Osteocyte (in vitro differentiated cells): ENCODE measurements at places on chromosomes 2 and 18. TPM values are rescaled to one million over a fixed set of nuclear protein-coding genes. Genes with fewer than 3 reads are reported as not detected.

DNA sequence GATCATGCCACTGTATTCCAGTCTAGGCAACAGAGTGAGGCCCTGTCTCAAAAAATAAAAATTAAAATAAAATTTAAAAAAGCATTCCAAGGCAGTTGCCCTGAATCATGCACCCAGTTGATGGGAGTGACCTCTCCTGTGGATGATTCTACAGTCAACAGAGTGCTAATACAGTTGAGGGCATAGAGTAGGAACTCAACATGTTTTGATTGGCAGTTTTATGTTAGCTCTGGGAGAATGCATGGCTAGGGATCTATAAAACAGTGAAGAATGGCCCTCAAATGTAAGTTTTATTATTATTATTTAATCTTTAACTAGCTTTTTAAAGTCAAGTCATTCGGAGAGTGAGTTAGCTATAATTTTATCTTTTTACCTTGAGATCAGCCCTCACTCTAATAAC is 228.5 kb upstream of the ITGA4 start:
- H3K36me3 ChIP-seq: no peaks in the 10 kb centered on the region
- DNase-seq: no peak
- H3K4me1 ChIP-seq: no peaks in the 10 kb centered on the region
- H3K27me3 ChIP-seq: no peaks in the 10 kb centered on the region
- no peak overlapping the region for H3K27ac ChIP-seq
- no peak overlapping the region for H3K4me3 ChIP-seq

DNA sequence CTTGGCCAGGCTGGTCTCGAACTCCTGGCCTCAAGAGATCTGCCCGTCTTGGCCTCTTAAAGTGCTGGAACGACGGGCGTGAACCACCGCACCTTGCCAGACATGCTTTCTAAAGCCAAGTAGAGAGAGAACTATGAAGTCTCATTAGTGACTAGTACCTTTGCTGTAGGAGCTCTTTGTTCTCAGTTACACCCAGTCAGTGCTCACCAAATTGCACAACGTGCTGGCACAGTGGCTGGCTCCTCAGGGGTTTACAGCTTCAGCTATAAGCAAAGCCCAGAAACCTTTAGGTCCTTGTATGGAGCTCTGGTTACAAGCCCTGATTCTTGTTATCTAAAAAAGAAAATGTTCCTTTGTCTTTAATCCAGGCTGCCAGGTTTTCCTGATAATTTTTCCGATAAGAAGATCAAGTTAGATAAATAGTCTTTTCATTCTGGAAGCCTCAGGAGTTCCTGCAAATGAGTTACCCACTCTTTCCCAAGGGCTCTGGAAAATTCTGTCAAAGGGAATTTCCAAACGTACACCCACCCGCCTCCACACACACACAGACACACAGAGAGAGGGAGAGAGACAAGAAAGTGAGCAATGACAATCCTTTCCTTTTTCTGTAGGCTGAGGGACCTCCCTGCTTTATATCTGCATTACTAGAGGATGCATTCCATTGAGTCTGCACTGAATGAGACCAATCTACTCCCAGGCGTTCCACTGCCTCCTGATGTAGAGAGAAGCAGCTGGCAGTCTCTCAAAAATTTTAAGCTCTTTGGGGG is 100.2 kb upstream of the CSRNP3 start:
- H3K27me3 ChIP-seq: no peaks in the 10 kb centered on the region
- DNase-seq: no peak
- no peaks in the 10 kb centered on the region for H3K36me3 ChIP-seq
- no peak overlapping the region for H3K4me3 ChIP-seq
- H3K27ac ChIP-seq: no peak overlapping the region

DNA sequence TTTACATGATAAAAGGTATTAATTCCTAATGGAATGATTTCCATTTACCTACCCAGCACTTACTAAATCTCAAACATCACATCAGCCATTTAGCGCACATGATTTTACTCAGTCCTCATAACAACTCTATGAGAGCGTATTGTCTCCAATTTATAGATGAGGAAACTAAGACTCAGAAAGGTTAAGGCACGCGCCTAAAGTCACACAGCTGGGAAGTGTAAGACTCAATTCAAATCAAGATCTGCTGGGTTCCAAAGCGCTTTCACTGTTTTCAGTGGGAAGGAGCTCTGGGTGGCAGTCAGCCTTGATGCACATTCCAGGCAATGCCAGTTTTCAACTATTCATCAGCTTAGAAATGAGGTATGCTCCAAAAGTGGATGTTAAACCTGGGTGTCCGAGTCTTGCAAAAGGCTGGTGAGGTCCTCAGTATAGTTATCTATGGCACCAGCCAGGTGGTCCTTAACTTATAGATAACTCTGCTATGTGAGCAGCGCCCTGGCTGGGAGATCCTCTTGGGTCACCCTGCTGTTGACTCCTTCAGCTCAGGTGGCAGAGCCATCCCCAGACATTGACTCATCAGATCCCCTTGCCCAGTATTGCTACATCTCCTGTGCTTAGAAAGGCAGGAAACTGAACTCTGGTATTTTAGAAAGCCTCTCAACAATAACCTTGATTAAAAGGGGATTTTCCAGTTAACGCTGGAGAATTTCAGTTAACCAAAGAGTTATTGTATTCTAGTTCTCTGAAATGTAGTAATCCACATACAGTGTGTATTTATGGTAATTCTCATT is 47.1 kb downstream of the SLC4A1AP start:
- no peaks in the 10 kb centered on the region for H3K27me3 ChIP-seq
- H3K4me1 ChIP-seq: peaks cover 28% of the 10 kb centered on the region
- DNase-seq: no peak
- no peak overlapping the region for H3K27ac ChIP-seq
- no peak overlapping the region for H3K4me3 ChIP-seq
- H3K36me3 ChIP-seq: no peaks in the 10 kb centered on the region

- peaks cover 4% of the 10 kb centered on the region for H3K4me1 ChIP-seq
- H3K36me3 ChIP-seq: no peaks in the 10 kb centered on the region
- no peak overlapping the region for H3K4me3 ChIP-seq
- DNase-seq: no peak
These were observed 246.0 kb upstream of the UBE2E3 start for GRCh38 chr2:180734382-180734781.

- no peak overlapping the region for H3K4me3 ChIP-seq
- no peak for DNase-seq
- peaks cover 32% of the 10 kb centered on the region for H3K36me3 ChIP-seq
These were observed 203.5 kb downstream of the SEPTIN10 start for GRCh38 chr2:109410039-109410815.

- DNase-seq: no peak
- H3K27me3 ChIP-seq: no peaks in the 10 kb centered on the region
- no peaks in the 10 kb centered on the region for H3K4me1 ChIP-seq
- H3K27ac ChIP-seq: no peak overlapping the region
- H3K4me3 ChIP-seq: no peak overlapping the region
These were observed 140.9 kb upstream of the CAPN13 start for GRCh38 chr2:30948130-30948529.

GRCh38 chr2:133605011-133605765 is 36.9 kb upstream of the NCKAP5 start:
- DNase-seq: no peak
- H3K27ac ChIP-seq: no peak overlapping the region
- H3K4me1 ChIP-seq: peaks cover 2% of the 10 kb centered on the region
- H3K27me3 ChIP-seq: peaks cover 8% of the 10 kb centered on the region
- H3K4me3 ChIP-seq: no peak overlapping the region
- H3K36me3 ChIP-seq: no peaks in the 10 kb centered on the region

Gene B3GNT7
- 1.1 and 1.5 TPM in 2 replicates for total RNA-seq

Gene LOXL3
- total RNA-seq: 58.1 and 62.1 TPM in 2 replicates

Gene XIRP2
- 0.08 TPM in 1 of 2 replicates, not detected in the other for total RNA-seq

Gene IL1RN
- total RNA-seq: not detected in 2 replicates

Gene NLRC4
- total RNA-seq: not detected in 2 replicates

Gene MC2R
- total RNA-seq: not detected in 2 replicates
